ENCODE measurements at places on chromosomes 11 and 22. TPM values are rescaled to one million over a fixed set of nuclear protein-coding genes. Genes with fewer than 3 reads are reported as not detected.

- DNase-seq, result peak; percentile 23
Observed at GRCh38 chr11:832529-833113, at the start of gene CD151. TSS of gene CD151 (plus strand) at chr11:832952. CDS start at chr11:836070, 3,118 bp downstream.

KCNJ11 gene
- 11.4 TPM for total RNA-seq

DNA sequence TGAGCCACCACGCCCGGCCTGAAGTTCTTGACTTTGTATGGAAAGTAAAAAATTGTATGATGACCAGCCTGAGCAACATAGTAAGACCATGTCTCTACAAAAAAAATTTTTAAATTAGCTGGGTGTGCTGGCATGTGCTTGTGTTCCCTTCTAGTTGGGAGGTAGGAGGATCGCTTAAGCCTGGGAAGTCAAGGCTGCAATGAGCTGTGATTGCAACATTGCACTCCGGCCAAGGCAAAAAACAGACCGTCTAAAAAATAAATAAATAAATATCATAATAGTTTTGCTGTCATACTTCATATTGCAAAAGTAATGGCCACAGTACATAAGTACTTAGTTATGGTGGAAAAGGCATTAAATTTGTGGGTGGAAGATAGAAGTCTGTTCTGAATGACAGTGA is 3.4 kb downstream of the AGBL2 start:
- DNase-seq, result no peak

IL10RA gene
- 6.7 TPM for total RNA-seq

DNA sequence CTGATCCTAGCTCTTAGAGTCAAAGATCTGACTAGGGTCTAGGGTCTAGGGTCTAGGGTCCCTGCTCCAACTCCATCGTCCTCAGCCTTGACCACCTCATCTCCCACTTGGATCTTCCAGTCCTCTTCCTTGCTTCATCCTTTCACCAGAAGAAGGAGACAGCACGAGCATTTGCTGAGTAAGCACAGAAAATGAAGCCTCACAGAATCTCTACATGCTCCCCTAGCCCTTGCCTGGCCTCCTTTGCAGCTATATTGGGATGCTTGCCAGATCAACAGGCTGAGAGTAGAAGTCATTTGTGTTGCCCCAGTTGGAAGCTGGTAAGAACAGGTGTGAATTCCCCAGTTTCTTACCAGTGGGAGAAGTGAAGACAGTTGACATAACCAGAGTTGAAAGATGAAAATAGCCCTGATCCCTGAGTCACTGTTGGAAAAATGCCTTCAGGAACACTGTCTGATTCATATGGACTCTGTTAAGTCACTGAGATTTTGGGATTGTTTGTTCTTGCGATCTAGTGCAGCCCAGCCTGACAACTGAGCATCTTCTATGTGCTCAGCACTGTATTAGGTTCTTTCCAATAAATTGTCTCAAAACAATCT is 552.5 kb downstream of the INSC start:
- no peak for DNase-seq

DNA sequence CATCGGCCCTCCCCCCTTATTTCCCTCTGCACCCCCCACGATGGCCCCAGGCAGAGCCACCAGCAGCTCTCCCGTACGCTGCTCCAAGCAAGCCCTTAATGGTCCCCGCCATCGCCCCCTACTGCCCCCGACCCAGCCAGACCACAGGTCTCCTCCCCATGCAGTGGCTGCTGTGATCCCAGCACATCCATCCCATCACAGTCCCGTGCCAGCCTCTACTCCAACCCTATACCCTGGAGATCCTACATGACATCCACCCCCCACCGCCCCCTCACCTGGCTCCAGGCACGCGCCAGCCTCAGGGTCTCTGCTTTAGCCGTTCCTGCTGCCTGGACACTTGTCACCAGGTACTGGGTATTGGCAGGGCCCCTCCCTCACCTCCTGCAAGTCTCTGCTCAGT is 85.8 kb upstream of the RTL6 start:
- DNase-seq, result no peak

DNA sequence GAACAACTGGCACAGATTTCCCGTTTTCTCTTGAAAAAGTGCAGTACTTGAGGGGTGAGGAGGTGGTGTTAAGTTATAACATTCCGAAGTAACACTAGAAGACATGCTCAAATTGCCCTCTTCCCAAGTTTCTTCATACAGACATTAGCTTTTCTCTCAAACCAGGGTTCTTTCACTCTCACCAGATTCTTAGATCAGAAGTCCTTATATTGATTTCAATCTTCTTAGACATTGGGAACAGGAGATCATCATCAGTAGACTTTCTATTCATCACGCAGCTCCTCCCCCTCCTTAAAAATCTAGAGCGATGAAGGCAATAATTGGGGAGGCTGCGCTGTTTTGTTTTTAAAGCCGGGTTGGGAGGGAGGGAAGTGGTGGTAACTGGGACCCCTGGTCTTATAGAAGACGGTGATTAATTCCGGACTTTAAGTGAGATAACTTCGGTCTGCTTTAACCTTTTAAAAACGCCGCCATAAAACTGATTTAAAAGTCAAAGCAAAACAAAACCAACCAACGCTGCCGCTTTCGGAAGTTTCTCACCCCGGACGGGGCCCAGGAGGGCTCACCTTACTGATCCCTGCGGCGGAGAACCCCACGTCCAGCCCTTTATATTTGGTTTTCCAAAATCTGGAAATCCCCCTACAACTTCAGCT is 665 bp downstream of the USP28 start:
- no peak for DNase-seq

DEPDC5 gene
- total RNA-seq, result 24.6 TPM

DNA sequence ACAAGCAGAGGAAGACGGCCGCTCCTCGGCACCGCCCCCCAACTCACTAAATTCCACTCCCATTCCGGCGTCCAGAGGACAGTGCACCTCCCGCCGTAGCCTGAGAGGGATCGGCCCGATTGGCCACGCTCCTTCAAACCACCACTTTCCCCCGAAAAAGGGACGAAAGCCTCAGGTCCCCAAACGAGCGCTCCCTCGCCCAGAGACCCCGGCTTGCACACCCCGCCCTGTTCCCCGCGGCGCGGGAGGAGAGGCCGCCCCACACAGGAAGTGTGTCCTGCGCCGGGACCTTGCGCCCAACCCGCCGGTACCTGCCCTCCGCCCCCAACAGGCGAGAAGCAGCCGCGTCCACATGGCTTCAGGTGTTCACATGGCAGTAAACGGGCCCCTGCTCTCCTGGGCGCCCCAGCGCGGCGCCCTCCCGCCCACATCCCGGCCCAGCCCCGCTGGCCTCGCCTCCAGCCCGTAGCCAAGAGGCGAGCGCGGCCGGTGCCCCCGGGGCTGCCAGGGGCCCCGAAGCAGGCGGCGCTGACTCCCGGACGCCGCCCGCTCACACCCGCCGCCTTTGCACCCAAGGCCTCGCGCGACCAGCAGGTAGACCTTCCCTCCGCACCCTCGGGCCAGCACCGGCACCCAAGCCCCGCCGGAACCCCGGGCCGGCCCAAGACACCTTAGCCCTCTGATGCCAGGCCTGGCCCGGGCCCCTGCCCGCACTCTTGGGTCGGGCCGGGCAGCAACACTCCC is 849 bp downstream of the TCF20 start:
- no peak for DNase-seq

PLEKHA7 gene
- 5.5 TPM for total RNA-seq

DNA sequence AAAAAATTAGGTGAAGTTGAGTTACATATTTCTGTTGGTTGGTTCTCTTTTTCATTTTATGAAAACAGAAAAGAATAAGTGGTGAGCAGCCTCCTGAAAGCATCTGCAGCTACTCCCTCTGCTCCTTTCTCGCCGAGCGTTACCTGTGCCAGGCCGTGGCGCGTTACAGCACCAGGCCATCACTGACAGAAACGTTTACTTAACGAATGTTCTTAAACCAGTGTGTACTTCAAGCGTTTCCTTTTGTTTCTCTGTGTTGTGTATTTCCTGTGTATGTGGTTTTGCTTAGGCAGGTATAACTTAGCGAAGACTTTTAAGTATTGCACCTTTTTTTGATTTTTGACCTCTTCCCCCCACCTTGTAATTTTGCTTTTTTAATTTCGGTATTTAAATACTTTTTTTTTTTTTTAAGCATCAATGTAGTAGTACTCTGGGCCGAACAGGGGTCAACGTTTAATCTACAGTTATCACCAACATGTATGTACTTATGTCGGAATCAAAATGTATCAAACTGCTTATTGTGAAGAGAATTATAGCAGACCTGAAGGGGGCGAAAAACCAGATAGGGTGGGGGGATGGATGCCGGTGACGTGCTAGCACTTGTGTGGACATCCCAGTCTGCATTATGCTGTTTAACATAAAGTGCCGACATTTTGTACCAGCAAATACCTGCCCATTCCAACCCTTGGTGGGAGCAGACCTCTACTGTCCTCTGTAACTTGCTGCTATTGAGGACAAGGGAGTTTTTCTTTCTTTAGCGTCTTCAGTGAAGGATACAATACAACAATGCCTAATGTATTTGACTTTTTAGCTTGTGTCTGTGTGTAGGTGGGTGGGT is 21.6 kb upstream of the ADSL start:
- no peak for DNase-seq

- DNase-seq, result no peak
Observed at GRCh38 chr11:27246925-27247324, 116.1 kb downstream of the CCDC34 start.
